ENCODE measurements at places on chromosomes 16 and 17. TPM values are rescaled to one million over a fixed set of nuclear protein-coding genes. Genes with fewer than 3 reads are reported as not detected.

The CES4A gene
- total RNA-seq = 1.6 TPM

The PTX4 gene
- 0.29 TPM for total RNA-seq

The ICAM2 gene
- total RNA-seq = 1.2 TPM

The KRTAP17-1 gene
- total RNA-seq = not detected

The KCNH6 gene
- total RNA-seq = not detected

The RMI2 gene
- 10.5 TPM for total RNA-seq

The KIF1C gene
- 65.3 TPM for total RNA-seq

The CCDC154 gene
- 0.29 TPM for total RNA-seq

The CCDC200 gene
- not detected for total RNA-seq

The HEATR9 gene
- total RNA-seq = not detected

The CACNG5 gene
- not detected for total RNA-seq

The C16orf92 gene
- not detected for total RNA-seq

The ZNF594 gene
- total RNA-seq = 12.9 TPM

The ABCA9 gene
- 23.3 TPM for total RNA-seq

All from smooth muscle cell of trachea (primary cell).